ENCODE measurements at places on chromosomes 7 and 10.

- no peak for DNase-seq
Observed at GRCh38 chr7:106260136-106260561, 24.6 kb downstream of the NAMPT start.

GRCh38 chr10:127614484-127615017 is 65.4 kb downstream of the NPS start:
- no peak for DNase-seq

DNA sequence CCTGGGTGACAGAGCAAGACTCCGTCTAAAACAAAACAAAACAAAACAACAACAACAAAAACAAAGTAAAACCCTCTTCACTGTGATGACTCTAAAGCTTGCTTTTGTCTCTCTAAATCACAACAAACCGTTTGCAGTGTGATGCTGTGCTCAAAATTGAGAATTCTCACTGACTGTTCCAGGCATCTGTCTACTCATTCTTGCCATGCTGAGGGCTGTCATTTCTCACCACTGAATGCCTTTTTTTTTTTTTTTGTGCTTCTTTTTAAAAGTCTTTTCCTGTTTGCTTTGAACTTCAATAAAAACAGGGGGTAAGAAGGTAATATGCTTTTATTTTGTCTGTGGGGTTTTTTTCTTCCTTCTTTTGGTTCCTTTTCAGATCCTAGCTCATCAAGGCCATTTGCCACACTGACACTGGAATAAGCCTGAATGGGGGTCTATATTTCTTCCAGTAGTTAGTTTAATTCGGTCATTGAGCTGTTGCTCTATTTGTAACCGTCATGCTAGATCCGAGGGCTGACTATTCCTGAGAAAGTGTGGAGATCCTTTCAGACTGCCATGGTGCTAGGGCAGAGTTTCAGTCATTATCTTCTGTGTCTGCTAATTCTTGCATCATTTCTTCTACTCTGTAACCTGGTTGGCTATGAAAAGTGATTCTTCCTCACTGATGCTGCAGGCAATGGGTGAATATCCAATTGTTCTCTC is 10.6 kb downstream of the FAS start:
- no peak for DNase-seq

DNA sequence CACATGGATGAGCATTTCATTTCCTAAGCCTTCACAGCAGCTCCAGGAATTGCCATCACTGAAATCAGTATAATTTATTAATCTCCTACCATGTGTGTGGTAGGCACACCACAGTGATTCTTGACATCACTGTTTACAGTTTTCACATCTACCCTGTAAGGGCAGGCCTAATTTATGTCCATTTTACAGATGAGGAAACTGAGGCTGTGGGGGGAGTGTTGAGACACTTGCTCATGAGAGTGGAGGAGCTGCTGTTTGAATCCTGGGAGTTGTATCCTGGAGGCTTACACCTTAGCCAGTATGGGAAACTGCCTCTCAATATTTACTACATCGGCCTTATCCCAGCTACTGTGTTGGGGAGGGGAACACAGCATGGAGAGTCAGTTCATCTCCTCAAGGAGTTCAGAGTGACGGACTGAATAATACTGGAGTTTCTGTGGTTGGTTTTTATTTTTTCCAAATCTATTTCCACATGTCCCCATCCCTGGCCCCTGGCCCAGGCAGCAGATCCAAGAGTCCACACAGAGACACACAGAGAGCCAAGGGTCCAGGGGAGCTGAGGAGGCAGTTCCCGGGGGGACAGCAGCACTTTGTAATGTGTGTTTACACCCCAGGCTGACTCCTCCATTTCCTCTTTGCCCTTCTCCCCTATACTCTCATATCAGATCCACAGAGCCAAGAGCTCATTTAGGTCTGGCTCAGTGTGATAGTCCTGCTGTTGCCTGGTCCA is 13.2 kb downstream of the UBTD1 start:
- DNase-seq = no peak

GRCh38 chr7:24299192-24299591 is 15.2 kb downstream of the NPY start:
- DNase-seq = no peak

DNA sequence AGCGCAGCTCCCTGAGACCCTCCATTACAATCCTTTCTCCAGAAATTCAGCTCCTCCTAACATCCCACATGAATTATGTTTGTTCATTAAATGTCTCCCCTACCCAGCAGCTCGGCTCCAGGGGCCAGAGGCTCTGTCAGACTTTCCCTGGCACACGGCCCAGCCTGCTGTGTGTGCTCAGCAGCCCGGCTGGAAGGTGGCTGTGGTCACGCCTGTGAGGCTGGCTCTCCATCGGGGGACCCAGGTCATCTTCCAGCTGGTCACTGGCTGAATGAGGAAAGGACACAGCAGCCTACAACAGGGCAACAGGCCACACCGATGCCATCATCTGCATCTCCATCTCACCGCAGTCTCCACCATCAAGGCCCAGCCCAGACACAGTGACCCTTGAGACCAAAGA is 219.8 kb downstream of the MAD1L1 start:
- no peak for DNase-seq
